ENCODE measurements at places on chromosomes 4 and X. TPM values are rescaled to one million over a fixed set of nuclear protein-coding genes. Genes with fewer than 3 reads are reported as not detected.
A peak's percentile ranks its signal among the peaks of the same experiment; 100 is the strongest.

NMU gene
- total RNA-seq, result 96.3 TPM

- ATAC-seq, result no peak
Observed at GRCh38 chrX:111467896-111468295, 43.5 kb upstream of the SERTM2 start.

GRCh38 chrX:46034868-46035267, 510.4 kb downstream of the ZNF674 start:
- ATAC-seq, result no peak

MAGEC2 gene
- not detected for total RNA-seq

DNA sequence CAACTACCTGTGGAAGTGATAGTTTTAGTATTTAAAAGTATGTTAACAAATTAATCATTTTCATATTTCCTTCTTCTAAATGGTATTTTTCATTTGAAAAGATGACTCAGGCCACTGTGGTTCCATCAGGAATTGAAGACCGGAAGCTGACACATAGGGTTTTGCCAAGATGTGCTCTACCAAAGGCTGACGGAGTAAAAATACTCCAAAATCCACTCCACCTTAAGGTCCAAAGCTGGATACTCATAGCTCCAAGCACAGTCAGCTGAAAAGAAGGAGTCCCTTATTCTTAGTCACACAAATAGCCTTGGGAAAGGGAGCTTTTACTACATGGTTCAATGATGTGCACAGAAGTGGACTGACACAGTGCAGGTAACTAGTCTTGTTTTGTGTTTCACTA, 472.0 kb downstream of the ARAP2 start:
- no peak for ATAC-seq

DNA sequence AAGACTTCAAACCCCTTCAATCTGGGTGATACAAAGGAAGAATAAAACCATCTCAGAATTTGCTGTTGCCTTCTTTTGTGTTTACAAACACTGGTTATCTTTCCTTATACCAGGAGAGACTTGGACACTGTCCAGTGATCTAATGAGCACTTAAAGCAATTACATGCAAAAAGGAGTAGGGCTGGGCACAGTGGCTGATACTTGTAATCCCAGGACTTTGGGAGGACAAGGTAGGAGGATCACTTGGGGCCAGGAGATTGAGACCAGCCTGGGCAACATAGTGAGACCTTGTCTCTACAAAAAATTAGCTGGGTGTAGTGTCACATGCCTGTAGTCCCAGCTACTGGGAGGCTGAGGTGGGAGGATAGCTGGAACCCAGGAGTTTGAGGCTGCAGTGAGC, 95.7 kb upstream of the DRD5 start:
- no peak for ATAC-seq

DNA sequence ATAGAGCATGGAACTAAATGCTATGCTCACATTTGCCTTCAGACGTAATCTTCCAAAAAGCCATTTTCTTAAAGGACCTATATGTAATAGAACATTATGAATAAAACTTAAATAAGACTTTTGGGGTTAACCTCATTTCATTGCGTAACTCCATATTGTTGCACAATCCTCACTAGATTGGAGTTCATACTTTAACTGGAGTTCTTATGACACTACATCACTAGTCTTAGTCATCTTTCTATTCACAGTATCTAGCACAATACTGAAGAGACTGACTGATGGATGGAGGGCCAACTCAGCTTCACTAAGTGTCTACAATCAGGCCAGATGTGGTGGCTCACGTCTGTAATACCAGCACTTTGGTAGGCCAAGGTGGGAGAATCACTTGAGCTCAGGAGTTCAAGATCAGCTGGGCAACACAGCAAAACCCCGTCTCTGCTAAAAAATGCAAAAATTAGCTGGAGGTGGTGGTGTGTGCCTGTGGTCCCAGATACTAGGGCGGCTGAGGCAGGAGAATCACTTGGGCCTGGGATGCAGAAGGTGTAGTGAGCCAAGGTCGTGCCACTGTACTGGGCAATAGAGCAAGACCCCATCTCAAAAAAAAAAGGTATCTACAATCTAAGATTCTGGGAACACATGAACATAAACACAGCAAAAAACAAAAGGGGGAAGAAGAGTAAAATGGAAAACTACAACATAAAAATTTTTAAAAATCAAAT, 80.8 kb upstream of the MAB21L2 start:
- peak; percentile 66 for ATAC-seq

Data from esophagus mucosa (tissue), 1 donor.